ENCODE measurements at places on chromosomes 2 and 18.

- no peak for DNase-seq
Observed at GRCh38 chr18:69330385-69331005, 70.2 kb upstream of the DOK6 start.

DNA sequence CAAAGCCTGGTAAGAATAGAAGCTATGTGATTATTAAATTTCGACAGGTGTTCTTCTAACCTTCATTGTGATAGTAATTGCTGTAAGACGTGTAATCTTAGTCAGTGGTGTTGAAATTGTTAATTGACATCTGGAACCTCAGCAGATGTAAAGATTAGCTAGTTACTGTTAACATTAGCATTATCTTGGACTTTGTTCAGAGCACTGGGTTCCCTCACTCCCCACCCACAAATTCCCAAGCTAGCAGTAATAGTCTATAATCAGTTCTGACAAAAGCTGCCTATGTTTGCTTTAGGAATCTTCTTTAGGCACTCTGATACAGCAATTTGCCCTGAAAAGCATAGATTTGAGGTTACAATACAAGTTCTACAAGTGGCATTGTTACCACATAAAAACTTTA is 233.7 kb downstream of the EN1 start:
- no peak for DNase-seq

DNA sequence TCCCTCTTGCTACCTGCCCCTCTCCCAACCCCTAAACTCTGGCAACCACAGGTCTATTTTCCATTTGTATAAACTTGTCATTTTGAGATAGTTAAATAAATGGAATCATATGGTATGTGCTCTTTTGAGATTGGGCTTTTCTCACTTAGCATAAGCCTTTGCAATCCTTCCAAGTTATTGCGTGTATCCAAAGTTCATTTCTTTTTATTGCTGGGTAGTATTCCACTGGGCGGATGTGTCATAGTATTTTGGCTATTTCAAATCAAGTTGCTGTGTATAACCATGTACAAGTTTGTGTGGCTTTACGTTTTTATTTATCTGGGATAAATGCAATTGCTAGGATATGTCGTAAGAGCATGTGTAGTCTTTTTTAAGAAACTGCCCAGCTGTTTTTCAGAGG is 55.5 kb upstream of the CUL3 start:
- DNase-seq: no peak

DNA sequence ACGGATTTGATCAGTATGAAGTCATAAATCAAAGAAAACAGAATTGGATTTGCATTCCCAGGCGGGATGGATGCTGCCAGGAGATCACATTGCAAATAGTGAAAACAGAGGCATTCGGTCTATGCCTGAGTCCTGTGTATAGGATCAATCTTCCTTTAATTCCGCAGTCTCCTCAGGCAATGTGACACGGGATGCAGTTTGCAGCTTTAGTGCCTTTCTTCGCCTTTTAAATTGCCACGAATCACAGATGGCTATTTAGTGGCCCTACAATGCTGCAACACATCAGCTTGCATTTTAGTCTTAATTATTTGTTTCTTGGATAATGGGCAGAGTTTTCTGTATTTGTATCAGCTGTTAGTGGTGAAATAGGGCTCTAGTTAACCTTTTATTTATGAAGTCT is 6.8 kb downstream of the ADCYAP1 start:
- no peak for DNase-seq

DNA sequence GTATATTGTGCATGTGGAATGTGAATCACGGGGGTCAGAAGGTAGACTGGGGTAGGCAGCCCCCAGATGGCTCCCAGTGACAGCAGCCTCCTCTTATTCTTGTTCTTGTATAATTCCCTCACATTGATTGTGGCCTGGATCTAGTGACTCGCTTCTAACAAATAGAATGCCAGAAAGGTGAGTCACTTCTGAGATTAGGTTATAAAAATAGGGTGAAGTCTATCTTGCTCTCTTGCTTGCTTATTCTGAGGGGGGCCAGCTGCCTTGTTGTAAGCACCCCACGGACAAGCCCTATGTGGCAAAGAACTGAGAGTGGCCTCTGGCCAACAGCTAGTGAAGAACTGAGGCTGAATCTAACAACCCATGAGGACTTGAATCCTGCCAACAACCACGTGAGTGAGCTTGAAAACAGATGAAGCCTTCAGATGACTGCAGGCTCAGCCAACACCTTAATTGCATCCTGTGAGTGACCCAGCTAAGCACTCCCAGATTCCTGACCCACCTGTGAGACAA is 15.6 kb upstream of the RMND5A start:
- DNase-seq: no peak

DNA sequence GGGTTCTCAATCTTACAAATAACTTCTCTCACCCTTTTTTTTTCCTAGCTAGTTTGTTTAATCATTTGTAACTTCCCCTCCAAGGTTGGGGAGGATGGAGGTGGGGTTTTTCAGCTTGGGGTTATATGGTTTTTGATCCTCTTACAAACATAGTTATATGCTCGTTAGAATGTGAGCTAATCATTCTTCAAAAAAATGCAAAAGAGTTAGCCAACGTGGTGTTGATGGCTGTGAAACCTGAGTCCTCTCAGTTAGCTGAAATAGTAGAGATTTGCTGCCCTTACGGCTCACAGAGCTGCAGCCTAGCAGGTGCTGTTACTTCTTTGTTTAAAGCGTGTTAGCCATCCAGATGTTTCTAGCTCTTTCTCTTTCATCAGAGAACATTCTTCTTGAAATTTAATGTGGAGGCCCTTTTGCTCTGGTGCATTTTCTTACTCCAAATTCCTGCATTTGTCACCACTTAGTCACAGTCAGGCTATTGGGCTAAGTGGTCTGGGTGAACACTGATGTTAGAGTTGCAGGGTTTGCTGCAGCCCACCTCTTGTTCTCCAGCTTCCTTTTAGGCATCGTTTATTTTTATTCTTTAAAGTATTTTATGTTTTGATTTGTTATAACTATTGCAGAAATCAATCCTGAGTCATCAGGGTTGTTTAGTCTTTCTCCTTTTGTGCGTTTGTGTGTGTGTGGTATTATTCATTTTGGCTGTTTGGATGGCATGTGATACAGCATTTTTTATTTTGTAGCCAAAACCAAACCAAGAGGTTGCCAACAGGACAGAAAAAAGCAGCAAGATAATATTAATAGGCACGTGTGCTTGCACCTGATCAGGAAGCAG is 41.1 kb downstream of the LIMS1 start:
- DNase-seq: no peak

DNA sequence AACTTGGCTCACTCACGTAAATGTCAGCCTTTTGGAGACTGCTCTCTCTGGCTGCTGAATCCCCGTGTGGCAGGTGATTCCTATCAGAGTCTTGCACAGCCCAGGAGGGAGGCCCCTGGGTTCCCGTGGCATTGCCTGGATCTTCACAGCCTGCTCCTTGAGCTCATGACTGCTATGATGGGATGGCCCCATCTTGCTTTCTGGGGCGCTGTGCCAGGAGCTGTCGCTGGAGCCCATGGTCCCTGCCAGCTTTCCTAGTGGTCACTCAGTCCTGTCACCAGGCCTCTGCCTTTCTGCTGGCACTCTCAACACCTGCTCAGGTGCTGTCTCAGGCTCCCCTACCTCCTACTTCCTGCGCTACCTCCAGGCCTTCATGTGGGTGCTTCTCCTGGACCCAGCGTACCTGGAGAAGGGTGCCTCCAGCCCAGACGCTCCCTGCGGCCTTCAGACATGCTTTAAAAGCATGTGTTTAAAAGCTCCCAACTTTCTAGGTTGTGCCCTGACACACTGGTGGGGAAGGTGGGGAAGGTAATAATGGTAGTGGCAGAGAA is 110.1 kb downstream of the MCFD2 start:
- no peak for DNase-seq

- no peak for DNase-seq
Observed at GRCh38 chr2:47558768-47559684, 156.1 kb downstream of the MSH2 start.

DNA sequence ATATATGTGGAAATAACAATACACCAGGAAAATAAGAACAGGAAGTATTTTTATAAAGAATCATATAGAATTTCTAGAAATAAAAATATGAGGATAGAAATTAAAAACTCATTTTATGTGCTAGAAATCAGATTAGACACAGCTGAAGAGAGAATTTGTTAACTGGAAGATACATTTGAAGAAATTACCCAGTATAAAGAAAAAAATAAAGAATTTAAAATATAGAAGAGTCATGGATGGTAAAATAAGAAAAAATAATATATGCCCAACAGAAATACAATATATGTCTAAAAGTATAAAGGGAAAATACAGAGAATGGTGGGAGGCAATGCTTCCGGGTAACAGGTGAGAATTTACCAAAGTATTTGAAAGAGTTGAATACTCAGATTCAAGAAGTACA is 539.9 kb downstream of the NR4A2 start:
- no peak for DNase-seq

GRCh38 chr18:35610089-35610488 is 28.5 kb downstream of the GALNT1 start:
- DNase-seq: peak; percentile 39

DNA sequence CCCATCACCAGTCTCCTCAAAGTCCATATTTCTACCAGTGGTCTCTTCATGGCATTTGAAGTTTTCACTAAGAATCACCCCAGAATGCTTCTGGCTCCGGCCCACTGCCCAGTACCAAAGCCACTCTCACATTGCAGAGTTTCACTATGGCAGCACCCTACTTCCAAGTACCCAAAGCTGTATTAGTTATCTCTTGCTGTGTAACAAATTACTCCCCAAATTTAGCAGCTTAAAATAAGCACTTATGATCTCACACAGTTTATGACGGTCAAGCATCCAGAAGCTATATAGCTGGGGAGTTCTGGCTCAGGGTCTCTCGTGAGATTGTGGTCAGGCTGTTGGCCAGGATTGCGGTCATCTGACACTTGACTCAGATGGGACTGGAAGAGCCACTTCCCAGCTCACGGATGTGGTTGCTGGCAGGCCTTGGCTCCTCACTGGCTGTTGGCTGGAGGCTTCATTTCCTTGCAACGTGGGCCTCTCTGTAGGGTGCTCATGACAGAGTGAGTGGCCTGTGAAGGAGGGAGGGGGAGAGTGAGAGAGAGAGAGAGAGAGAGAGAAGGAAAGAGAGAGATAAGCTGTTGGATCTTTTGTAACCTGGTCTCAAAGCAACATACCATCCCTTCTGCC is 189.5 kb downstream of the CTIF start:
- DNase-seq: no peak

DNA sequence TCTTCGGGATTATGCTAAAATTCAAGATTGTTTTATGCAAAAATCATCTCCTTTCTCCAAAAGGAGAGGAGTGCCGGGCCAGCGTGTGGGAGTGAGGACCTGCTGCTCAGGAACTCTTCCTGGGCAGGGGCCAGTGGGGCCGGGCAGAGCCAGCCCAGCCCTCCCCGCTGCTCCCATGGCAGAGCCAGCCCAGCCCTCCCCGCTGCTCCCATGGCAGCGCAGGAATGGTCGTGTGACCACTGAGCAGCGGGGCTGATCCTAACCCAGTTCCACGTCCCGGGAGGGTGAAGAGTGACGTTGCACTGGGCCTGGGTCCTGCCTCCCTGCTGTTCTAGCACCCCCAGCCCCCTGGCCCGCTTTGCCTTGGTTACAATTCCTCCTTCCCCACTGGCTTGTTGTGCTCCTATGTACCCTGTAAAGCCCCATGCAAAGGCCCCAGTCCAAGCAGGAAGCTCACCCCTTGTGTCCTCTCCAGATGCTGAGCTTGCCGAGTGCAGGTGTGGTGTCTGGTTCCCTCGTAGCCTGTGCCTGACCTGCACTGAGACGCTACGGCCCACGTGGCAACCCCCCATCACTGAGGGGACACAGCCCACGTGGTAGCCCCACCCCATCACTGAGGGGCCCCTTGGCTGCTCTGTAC is 11.4 kb upstream of the NEU4 start:
- no peak for DNase-seq

- DNase-seq: peak; percentile 65
Observed at GRCh38 chr2:122078451-122078850, 323.0 kb downstream of the TSN start.

GRCh38 chr2:210267698-210268097 is 42.5 kb upstream of the ACADL start:
- no peak for DNase-seq

DNA sequence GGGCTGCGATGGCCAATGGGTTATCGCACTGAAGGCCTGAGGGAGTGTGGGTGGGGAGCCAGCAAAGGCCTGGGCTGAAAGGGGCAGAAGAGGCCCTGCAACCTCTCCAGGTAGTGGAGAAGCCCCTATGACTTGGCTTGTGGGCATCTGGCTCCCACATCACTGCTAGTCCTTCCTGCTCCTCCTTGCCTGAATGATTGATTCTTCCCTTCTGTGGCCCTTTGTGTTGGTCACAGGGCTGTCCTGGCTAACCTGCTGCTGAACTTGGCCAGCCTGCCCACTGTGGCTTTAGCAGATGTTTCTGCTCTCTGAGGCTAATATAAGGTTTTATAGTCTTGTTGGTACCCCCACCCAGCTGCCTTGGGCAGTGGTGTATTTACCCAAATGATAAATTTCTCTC is 136.2 kb upstream of the ALPP start:
- DNase-seq: no peak

DNA sequence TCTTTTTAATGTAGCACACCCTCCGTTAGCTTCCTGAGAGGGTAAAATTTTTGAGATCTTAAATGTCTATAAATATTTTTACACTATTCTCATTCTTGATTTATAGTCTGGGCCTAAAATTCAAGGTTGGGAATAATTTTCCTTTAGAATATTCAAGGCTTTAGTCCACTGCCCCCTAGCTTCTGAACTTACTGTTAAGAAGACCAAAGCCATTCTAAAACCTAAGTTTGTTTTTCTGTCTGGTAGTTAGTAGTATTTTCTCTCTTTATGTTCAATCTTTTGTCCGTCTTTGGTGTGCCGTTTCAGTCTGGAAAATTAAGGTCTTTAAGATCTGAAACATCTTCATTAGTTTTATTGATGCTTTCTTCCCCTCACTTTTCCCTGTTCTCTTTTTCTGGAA is 14.5 kb downstream of the OSBPL6 start:
- DNase-seq: no peak

- DNase-seq: no peak
Observed at GRCh38 chr2:46173636-46174250, 123.5 kb upstream of the EPAS1 start.

GRCh38 chr2:229104974-229105387 is 166.1 kb downstream of the PID1 start:
- DNase-seq: no peak

- no peak for DNase-seq
Observed at GRCh38 chr2:162344617-162344950, 652 bp downstream of the GCA start.

DNA sequence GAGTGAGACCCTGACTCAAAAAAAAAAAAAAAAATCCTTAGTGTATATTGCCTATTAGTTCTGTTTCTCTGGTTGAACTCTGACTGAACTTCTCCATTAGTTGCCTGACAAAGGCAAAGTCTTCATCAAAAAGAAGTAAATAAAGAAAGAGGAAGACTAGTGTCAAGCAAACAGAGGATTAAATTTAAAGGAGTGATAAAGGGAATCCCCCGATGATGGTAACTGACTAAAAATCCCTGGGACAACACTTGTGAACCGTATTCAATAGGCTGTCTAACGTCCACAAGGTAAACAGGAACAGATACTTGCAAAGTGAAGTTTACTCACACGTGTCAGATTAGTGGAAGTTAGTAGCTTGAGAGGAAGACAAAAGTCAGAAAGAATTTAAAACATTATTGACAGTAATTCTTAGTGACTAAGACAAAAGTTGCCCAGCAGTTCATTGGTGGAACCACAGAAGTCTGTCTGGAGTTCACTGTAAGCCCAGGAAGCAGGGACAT is 26.2 kb upstream of the SPOPL start:
- DNase-seq: no peak
